ENCODE measurements at places on chromosomes 6 and 20.

DNA sequence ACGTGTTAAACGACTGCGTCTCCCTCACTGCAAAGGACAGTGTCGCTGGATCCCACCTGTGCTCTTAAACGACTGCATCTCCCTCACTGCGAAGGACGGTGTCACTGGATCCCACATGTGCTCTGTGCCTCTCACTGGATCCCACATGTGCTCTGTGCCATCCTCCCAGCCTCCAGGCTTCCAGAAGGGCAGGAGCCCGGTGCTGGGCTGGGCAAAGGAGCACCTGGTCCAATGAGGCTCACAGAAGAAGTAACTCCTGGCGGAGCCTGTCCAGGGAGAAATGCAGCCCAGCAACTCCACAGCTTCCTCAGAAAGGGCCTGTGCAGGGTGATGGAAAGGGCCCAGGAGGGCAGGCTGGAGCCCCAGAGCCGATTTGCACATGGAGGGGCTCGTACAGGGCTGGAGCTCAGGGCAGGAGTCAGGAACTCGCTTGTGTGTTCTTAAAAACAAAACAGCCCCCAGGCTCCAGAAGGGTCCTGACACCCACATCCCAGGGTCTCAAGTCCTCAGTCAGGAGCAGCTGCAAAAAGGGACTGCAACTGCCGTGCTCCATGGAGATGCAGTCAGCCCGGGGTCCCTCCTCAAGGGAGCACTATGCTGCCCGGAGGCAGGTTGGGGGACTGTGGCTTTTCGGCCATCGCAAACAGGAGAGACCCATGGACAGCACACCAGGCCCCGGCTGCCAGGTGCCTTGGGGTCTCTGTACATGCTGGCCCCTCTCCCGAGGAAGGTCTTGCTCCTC is 52.7 kb downstream of the DLL1 start:
- DNase-seq: no peak

DNA sequence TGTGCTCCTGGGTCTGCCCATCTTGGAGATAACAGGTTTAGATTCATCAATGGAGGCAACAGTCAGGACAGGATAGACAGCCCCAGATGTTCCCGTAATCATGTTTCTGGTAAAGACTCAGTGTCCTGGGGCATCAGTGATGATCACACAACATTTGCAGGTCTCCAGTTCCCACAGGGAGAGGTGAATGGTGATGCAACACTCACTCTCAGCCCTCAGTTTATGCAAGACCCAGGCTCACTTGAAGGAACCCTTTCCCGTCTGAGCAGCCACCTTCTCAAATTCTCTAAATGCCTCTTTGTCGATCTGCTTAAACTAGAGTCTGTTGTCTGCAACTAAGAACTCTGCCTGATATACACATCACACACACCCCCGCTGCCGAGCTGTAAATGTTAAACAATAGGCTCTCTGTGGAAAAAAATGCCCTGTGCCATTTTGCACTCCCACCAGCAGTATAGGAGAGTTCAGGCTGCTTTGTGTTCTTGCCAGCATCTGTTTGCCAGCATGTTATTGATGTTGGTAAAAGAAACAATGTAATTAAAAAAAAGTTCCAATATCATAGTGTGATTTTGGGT is 30.1 kb upstream of the SCP2D1 start:
- DNase-seq: no peak

GRCh38 chr6:106359959-106360409 is 533 bp upstream of the CRYBG1 start:
- DNase-seq: no peak

DNA sequence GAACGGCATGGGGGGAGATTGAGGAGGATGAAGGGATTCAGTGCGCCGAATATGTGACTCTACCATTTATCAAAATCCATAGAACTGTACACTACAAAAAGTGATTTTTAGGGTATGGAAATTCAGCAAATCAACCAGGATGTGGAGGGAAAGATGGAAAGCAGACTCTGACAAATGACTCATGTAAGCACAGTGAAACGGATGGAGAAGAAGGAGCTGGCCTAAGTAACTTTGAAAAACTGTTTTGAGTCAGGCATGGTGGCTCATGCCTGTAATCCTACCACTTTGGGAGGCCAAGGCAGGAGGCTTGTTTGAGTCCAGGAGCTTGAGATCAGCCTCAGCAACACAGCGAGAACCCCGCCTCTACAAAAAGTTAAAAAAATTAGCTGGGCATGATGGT is 39.2 kb downstream of the MUC22 start:
- DNase-seq: no peak

GRCh38 chr6:109606359-109606758 is 84.6 kb downstream of the AK9 start:
- no peak for DNase-seq

GRCh38 chr6:22334778-22335177 is 37.9 kb upstream of the PRL start:
- no peak for DNase-seq

GRCh38 chr20:39880890-39881289 is 808.1 kb downstream of the MAFB start:
- DNase-seq: no peak

- DNase-seq: no peak
Observed at GRCh38 chr20:19466206-19466928, 253.9 kb downstream of the SLC24A3 start.

GRCh38 chr6:41572613-41573012 is 26.4 kb downstream of the FOXP4 start:
- DNase-seq: no peak

DNA sequence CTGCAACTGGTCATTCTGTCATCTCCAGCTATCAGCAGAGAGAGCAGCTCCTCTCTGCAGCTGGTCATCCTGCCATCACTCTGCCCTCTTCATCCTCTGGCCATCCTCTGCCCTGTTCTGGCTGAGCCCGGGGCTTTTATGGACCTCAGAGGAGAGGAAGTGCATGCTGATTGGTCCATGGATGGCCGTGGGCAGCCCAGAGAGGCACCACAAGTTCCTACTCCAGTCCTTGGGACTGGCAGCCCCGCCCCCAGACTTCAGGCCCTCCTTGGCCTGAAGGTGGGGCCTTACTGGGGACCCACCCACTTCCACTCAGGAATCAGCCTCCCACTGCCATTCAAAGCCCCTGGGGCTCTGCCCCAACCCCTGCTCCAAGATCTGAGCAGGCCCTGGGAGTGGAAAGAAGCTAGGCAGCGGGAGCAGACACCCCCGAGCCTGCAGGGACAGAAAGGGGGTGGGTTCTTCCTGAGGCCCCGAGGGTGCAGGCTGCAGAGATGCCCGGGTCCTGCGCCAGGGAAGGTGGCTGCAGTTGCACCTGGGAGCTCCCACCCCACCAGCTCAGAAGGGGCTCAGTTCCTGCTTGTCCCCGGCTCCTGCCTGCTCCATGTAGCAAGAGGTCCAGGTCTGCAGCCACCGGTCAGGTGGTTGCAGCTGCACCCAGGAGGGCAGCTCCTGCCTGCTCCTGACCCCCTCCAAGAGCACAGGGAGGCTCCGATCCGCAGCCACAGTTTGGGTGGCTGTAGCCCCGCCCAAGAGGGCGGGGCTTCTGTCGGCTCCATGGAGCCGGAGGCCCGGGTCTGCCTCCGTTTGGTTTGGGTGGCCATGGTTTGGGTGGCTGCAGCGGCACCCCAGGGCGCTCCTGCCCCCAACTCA is 34.1 kb upstream of the HMGA1 start:
- no peak for DNase-seq

- DNase-seq: peak; percentile 76
Observed at GRCh38 chr20:47576516-47577033, 74.9 kb downstream of the NCOA3 start.

DNA sequence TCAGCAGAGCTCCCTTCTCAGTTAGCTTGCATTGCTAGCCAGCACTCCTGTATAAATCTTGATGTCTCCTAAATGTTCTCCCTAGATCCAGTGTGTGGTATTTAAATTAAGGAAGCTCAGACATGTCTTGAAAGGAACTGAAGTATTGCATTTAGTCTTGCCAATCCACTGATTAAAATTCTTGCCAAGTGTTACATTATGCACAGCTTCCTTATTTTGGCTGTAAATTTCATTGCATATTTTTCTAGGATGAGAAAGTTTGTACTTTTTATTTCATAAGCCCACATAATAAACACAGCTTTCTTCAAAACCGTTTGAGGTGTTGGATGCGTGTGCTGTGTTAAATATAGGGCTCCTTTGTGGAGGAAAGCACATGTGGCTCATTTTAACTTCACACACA is 329.8 kb upstream of the FLRT3 start:
- DNase-seq: no peak

GRCh38 chr20:33176101-33176500 is 8.1 kb downstream of the BPIFA2 start:
- DNase-seq: no peak

DNA sequence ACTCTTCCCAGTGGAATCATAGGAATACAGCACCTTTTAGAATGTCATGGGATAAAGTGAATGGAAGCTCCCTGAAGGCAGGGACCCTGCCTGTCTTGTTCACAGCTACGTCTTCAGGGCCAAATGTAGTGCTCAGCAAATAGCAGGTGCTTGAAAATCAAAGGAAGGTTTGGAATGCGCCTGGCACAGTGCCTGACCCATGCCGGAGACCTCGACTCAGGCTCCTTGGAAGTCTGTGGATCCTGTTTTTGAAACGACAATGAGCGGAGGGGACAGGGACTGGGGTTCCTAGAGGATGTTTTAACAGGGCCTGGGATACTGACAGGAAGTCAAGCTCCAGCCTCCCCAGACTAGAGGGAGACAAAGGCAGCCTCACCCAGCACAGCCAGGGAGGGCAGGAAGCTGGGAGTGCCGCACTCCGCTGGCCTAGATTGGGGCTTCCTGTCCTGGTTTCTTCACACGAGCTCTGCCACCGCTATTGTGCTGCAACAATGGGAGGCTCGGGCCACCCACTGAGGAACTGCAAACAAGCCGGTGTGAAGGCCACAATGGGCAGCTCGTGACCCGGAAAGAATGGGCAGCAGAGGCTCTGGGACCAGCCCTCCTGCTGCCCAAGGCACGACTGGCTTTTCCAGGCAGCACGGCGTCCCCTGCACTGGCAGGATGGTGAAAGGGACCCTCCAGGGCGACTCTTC is 76.7 kb downstream of the PREX1 start:
- DNase-seq: peak; percentile 40

DNA sequence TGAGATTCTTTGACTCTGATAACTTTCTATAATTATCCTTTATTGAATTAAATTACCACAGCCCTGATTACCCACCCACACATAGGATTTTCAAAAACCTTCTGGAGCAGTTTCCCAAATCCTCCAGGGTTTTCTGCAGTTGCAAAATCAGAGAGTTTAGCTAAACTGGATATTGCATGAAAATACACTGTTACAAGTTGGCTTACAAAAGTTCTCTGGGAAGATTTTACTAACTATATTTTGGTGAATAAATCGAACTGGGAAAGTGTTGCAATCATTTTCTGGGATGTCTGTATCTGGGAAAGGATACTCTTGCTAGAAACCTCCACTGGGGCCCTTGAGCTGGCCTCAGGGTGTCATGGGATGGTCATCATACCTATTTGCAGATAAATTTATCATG is 97.6 kb upstream of the STMND1 start:
- DNase-seq: no peak

GRCh38 chr6:25065666-25066065 is 129.9 kb upstream of the RIPOR2 start:
- DNase-seq: no peak

DNA sequence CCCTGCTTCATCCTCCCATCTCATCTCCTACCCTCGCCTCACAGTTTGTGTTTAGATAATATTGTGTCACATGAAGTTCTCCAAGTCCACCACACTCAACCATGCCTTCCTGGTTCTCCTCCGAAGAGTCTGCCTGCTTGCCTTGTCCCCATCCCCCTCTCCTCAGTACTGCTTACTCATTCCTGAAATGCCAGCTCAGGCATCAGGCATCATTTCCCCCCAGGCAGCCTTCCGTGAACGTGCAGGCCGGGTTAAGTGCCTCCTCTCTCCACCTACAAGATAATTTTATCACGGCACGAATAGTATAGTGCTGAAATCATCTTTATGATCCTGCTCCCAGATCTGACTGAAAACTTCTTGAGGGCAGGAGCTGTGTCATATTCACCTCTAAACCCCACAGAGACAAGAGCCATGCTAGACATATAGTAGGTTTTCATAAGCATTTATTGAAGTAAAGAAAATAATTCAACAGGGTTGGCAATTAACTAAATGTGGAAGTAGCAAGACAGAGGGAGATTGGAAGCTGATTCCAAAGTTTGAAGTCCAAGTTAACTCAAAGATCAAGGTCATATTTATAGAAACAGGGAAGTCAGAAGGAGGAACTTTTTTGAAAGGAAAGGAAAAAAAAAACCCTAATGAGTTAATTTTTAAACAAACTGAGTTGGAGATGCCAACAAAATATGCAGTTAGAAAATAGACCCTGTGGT is 48.7 kb upstream of the BMP2 start:
- DNase-seq: peak; percentile 31

DNA sequence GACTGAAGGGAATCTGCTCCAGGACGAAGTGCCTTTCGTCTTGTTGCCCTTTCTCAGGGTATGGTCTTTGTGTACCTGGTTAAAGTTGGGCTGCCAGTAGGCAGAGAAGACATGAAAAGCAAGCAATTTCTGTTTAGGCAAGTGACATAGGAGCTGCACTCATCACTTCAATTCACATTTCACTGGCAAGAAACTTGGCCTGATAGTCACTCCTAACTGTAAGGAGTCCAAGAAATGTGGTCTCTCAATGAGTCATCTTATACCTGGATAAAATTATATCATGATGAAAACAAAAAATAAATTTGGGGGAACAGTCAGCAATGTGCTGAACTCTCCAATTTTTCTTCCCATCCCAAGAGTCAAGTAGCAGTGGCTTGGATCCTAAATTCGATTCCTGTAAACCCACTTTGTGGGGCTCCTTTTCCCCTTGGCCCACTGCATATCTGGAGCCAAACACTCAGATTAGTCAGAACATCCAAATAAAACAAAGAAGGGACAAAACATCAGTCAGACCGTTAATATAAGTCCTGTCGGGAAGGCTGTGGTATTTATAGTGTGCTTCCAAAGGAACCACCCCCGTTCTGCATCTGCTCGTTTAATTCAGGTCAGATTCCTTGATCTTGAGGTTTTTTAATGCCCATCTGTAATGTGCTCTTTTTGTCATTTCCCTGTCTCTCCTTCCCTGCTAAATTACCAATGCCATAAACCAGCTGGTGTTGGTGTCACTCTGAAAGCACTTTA is 5.0 kb upstream of the GABRR1 start:
- DNase-seq: no peak

- DNase-seq: no peak
Observed at GRCh38 chr6:168452685-168453377, 11.8 kb downstream of the SMOC2 start.

GRCh38 chr6:35596448-35597442 is 84.0 kb upstream of the TULP1 start:
- DNase-seq: peak; percentile 93

DNA sequence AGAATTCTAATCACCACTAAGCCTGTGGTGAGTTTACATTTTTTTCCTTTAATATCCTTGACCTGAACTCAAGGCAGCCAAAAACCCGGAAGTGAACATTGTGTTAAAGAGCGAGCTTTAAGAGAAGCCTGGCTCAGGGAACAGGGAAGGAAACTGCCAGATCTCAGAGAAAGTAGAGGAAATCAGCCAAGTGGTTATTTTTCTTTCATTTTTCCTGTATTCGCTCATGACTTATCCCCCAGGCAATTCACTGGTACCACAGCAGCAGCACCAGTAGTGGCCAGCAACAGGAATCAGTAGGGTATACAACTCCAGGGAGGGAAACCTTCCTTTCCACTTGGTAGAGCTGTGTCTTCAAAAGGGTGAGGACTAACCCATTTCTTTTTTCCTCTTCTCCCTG is 89.6 kb upstream of the HMGCLL1 start:
- DNase-seq: peak; percentile 3

All from fibroblast of skin of scalp (primary cell).